HT1080 (cell line): ENCODE measurements at places on chromosomes 3 and 15.

DNA sequence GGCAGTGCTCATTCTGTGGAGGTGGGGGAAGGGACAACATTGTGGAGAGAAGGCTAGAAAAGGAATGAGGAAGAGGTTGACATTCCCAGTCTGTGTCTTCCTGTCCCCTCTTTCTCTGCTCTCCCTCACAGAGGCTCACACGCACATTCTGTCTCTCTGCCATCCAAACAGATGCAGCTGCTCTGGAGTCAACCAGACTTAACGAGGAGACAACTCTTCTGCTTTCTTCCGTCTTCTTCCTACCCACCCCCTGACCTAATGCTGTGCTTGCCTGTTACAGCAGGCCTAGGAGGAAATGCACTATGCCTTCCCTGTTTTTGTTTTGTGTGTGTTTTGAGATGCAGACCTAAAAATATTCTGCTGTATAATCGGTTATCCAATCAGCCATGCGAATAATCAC is 121.9 kb downstream of the CACNA1D start:
- DNase-seq: no peak

DNA sequence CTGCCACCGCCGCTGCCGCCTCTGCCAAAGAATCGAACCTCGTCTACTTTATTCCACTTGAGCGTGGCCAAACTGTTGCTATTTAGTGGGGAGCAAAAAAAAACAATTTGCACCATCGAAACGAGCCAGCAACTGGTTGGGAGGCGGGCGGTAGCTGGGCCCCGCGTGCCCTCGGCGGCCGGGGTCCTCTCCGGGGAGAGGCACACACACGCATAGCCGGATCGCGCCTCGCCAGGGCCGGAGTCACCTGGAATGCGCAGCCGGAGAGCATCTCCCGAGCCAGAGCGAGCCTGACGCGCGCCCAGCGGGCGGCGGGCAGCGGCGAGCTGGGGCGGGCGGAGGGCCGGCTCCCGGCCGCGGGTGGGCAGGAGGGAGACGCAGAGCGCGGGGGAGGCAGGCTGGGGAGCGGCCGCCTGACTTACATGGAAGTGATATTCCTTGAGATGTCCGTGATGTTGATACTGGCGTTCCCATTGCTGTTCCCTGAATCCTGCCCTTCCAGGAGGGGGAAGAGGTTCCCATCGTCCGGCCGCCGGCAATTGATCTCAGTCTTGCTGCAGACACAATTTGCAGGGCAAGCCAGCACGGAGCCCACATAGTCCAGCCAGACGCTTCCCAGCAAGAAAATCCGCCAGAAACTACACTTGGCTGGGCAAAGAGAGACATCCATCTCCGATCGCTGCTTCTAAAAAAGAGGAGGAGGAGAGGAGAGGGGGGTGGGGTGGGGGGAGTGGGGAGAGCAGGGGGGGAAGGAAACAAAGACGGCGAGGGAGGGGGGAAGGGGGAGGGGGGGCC is 858 bp downstream of the NTRK3 start:
- no peak for DNase-seq

GRCh38 chr3:13465236-13465873 is 14.8 kb upstream of the HDAC11 start:
- DNase-seq: no peak

GRCh38 chr3:151859233-151859673 is 14.2 kb upstream of the SUCNR1 start:
- DNase-seq: no peak

GRCh38 chr3:27607370-27607769 is 114.8 kb downstream of the EOMES start:
- peak; percentile 42 for DNase-seq

- DNase-seq: peak; percentile 5
Measured at GRCh38 chr15:101198800-101199199, 53.0 kb downstream of the CHSY1 start.

DNA sequence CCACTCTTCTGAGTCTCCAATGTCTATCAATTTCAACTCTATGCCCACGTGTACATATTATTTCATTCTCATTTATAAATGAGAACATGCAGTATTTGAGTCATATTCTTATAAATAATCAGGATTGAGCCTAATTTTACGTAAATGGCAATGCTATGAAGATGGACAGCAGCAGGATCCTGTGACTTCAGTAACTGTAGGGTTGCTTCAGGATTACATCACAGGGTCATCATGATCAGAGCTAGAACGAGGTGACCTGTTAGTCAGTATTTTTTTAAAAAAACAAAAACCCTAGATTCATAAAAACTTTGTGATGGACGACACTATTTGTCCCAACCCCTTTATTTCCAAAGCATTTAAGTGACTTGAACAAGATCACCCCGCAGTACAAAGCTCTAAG is 21.8 kb downstream of the SHC4 start:
- no peak for DNase-seq

GRCh38 chr15:67843571-67844387 is 3.9 kb upstream of the RNU6-1 start:
- no peak for DNase-seq

- no peak for DNase-seq
Measured at GRCh38 chr15:63805993-63806980, 27.5 kb downstream of the HERC1 start.

- DNase-seq: no peak
Measured at GRCh38 chr3:10354361-10355015, 33.6 kb upstream of the SEC13 start.

- peak; percentile 5 for DNase-seq
Measured at GRCh38 chr3:86990012-86990733, 776 bp downstream of the VGLL3 start.

DNA sequence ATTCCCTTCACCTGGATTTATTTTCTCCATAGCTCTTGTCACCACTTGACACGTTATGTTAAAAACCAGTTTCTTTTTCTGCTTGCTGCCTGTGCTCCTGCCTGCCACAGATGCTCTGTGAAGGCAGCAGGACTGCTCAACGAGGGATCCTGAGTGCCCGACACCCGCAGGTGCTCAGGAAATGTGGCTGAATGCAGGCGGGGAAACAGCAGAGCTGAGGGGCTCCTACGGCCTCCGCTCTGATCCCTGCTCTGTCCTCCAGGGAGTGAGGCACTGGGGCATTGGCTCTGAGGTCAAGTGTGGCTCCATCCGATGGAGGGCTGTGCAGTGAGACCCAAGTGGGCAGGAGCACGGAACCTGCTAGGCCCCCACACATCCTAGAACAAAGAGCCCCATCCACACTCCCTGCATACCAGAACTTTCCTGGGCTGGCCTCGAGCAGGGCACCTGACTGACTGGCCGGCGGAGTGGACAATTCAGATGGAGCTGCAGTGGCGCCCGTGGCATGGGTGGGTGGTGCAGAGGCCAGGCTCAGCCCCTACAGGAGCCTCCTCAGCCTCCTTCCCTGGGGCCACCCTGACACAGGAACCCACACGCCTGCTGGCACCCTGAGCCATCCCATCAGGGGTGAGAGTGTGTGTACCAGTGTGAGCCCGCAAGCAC is 27.9 kb downstream of the IQSEC1 start:
- DNase-seq: no peak

DNA sequence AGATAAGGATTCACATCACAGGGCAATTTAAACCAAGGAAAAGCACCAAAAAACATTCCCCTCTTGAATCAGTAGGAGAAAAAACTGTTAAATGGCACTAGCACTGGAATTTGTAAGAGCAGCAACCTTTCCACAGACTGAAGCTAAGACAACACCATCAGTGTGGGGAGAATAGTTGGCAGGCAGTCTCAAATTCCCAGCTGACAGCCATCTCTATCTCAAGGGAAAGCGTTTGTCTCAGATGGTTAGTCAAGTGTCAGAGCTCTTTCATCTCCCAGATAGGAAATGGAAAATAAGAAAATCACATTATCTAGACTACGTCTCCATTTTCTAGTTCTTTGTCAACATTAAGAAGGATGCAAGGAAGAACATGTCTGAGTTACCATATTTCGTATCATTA is 228.7 kb downstream of the WDR72 start:
- no peak for DNase-seq

DNA sequence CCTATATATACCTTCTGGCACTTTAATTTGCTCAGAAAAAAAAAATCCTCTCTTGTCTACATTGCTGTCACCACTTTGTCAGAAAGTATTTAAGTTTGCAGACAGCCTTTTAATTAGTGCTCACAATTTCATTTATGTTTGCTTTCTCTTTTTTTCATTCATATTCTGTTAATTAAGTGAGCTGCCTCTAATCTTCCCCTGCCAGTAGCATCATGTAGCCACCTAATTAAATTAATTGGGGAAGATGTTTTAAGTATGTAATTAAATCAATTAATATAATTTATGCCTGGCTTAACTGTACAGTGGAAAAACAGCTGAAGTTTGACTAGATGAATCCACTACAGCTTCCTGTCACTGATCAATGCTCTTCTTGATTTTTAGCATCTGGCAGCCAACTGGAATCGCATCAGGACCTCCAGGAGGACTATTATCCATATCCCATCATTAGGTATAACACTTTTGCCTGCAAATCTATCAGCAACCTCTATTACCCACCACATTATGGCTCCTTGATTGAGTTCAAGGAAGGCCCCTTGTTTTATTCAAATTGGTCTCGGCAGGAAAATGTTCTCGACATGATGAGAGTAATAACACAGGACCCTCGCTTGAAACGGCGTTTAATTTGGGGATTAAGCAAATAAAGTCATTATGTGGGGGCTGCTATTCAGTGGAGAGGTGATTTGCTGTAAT is 118.5 kb downstream of the IQCH start:
- DNase-seq: no peak

- peak; percentile 29 for DNase-seq
Measured at GRCh38 chr3:101069901-101070798, 76.9 kb upstream of the ABI3BP start.

- no peak for DNase-seq
Measured at GRCh38 chr3:172171396-172172075, 132.2 kb downstream of the FNDC3B start.
